ENCODE measurements at places on chromosomes 4 and X.
A peak's percentile ranks its signal among the peaks of the same experiment; 100 is the strongest.

DNA sequence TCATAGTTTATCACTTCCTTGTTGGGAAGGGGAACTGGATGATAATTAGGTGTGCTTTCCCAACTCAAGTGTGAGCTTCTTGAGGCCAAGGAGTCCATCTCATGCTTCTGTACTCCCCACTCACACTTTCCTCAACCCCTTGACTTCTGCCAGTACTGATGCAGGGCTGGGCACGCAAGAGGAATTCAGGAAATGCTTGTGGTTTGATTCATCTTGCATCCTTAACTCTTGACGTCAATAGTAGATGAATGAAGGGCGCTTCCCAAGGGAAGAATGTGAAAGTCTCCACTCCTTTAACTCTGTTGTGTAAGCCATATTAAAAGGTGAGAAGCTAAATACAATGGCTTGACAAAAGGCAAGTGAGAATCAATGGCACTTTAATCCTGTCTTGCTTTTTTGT, 101.8 kb downstream of the AGTR2 start:
- peak; percentile 61 for DNase-seq

DNA sequence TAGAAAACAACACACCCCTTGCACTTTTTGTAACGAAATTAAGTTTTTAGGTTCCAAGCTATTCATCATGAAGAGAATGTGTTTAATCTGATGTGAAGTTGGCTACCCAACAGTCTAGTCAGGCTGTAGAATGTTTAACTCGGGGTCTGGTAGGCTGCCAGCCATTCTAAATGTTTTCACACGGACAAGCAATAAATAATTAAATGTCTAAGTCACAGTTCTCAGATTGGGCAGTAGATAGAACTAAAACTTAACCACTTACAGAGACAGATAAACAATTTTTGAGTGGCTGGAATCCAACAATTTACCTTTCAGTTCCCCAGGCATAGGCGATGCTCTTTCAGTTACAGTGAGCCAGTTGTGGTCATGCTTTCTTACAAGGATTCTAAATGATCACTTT, 66.5 kb downstream of the CHIC2 start:
- no peak for DNase-seq

DNA sequence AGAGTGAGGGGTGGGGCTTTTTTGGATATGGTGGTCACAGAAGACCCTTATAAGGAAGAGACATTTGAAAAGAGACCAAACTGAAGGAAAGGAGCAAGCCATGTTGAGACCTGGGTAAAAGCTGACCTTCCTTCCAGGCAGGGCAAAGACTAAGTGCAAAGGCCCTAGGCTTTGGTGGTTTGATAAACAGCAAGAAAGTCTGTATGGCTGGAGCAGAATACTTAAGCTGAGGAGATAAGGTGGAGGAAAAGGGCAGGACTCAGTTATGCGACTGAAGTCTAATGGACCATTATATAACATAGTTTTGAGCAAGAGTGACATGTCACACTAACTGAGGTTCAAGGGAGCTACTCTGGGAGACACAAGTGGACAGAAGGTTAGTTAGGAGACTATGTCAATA, 20.0 kb downstream of the SH3RF1 start:
- DNase-seq: no peak

DNA sequence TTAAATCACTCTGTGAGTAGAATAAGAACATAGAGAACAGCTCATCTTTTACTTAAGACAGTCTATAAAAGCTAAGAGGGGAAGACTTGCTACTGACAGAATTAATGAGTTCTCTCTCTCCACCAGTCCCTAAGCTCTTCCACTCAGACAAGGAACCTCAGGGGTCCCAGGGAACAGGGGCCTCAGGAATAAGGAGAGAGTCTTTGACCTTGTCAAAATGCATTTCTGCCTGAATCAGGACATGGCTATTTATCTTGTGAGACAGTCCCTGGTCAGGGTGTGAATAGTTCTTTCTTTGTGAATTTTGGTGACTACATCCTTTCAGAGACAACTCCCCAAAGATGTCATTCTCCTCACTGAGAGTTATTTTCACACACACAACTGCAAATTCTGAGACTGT, 218.7 kb upstream of the HS3ST1 start:
- no peak for DNase-seq

GRCh38 chr4:150010525-150011126, 67.6 kb upstream of the DCLK2 start:
- no peak for DNase-seq

- no peak for DNase-seq
Observed at GRCh38 chrX:703466-703865, 72.9 kb downstream of the SHOX start.

DNA sequence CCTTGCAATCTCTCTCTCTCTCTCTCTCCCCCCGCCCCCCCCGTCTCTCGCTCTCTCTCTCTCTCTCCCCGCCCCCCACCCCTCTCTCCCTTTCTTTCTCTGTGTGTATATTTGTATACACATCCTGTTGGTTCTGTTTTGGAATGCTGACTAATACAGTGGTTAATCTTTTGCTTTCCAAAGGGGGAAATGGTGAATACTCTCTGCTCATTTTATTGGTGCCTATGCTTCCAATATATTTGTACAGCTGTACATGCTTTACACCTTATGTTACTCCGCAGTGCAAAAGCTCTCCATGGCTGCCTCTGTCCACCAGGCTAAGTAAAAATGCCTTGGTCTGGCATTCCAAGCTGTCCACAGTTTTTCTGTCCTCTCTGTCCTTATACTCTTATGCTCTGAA, 158.8 kb downstream of the RBMX2 start:
- DNase-seq: no peak

GRCh38 chr4:791898-792625, 33.9 kb downstream of the CPLX1 start:
- no peak for DNase-seq

DNA sequence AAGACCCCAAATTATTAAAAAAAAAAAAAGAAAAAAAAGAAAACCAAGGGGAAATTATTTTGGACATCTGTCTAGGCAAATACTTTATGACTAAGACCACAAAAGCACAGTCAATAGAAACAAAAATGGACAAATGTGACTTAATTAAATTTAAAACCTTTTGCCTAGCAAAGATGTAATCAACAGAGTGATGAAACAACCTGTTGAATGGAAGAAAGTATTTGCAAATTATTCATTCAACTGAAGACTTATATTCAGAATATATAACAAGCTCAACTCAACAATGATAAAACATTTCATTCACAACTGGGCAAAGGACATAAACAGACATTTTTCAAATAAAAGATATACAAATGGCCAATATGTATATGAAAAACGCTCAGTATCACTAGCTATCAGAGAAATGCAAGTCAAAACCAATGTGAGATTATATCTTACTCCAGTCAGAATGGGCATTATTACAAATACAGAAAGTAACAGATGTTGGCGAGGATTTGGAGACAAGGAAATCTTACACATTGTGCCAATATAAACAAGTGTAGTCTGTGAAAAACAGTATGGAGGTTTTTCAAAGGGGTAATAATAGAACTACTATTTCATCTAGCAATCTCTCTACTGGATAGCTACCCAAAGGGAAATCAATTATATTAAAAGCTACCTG, 67.1 kb downstream of the FAAH2 start:
- DNase-seq: no peak

- no peak for DNase-seq
Observed at GRCh38 chr4:3493720-3494461, 30.8 kb downstream of the DOK7 start.

- peak; percentile 45 for DNase-seq
Observed at GRCh38 chrX:103629318-103630170, 769 bp downstream of the TCEAL1 start.

DNA sequence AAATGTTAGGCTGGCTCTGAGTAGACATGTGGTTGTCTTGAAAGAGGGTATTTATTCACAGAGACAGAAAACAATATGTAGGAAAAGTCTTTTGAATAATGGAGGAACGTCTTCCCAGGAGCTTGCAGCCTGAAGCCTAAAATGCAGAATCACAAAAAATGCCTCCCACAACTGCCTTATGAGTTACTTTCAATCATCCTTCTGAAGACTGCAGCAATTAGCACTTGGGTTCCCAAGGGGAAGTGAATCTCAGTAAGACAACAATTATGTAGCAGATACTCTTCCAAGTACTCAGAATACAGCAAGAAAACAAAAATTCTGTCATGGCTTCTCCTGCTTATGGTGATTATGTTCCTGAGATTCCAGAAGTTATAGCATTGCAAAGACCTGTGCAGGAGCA, 166.6 kb upstream of the TBL1X start:
- DNase-seq: no peak

DNA sequence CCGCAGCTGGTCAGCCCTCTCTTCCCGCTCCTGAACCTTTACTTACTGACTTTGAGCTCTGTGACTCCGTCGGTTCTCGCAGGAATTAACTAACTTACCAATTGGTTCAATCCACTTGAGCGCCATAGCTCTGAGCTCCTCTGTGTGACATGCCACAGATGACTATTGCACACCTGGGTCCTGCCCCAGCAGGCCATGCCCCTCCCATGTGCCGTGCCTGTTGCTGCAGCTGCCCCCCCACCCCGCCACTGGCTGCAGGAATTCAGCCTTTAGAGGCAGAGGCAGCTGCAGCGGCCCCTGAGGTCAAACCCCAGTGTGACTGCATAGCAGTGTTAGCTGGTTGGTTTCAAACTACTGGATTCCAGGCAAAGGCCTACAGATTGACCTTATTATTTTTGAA, 70.6 kb downstream of the MTMR1 start:
- DNase-seq: no peak

DNA sequence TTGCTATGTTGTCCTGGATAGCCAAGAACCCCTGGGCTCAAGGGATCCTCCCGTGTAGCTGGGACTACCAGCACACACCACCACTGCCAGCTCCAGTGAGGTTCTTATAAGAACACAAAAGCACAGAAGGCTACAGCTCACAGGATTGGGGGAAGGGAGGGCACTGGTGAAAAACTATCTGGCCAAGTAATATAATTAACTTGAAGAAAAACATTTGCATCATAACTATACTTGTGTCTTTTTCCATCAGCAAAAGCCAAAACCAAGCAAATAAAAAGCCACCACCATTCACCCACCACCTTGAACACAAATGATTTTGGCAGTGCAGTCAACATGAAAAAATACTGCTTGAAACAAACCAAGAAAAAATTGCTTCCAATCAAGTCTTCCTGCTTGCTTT, 188.2 kb downstream of the MAML3 start:
- no peak for DNase-seq

DNA sequence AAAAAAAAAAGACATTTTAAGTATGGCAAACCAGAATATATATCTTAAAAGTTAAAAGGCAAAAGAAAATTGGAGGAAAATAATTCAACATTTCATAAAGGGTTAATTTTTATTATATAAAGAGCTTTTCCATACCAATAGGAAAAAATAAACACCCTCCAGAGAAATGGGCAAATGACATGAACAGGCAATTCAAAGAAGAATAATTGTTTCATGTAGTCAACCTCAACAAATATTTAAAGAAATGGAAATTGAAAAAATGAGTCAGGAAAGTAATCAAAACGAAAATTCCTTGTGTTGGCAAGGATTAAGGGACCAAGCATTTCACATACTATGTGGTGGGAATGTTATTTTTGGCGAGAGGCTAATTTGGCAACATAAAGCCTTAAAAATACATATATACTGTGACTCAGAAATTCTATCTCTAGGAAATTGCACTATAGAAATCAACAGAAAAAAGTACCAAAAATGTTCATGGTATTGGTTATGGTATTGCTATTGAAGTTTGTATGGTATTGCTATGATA, 87.6 kb downstream of the HAUS3 start:
- no peak for DNase-seq

GRCh38 chr4:25320773-25321172, 8.2 kb downstream of the ZCCHC4 start:
- DNase-seq: no peak

DNA sequence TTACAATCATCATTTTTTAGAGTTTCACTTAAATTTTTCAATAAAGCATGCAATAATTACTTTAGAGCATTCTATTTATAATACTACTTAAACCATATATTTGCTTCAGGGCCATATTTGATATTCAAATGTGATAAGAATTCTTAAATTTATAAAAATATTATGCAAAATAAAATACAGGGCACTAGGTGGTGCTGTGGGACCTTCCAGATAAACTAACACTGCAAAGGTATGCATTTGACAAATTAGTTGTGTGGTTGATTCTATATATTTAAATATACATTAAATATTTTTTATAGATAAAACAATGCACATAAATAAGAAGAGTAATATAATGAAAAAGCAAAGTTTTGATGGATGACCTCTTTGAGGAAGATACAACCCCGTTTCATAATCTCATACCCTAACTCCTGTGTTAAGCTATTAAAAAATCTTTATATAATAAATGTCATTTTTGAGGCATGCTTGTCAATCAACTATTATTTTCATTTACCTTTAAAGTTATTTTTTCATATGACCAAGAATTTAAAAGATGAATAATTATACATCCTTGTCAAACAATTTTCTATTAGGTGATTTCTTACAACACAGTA, 128.4 kb downstream of the REELD1 start:
- no peak for DNase-seq

GRCh38 chr4:79300280-79300679, 25.6 kb downstream of the NAA11 start:
- no peak for DNase-seq

DNA sequence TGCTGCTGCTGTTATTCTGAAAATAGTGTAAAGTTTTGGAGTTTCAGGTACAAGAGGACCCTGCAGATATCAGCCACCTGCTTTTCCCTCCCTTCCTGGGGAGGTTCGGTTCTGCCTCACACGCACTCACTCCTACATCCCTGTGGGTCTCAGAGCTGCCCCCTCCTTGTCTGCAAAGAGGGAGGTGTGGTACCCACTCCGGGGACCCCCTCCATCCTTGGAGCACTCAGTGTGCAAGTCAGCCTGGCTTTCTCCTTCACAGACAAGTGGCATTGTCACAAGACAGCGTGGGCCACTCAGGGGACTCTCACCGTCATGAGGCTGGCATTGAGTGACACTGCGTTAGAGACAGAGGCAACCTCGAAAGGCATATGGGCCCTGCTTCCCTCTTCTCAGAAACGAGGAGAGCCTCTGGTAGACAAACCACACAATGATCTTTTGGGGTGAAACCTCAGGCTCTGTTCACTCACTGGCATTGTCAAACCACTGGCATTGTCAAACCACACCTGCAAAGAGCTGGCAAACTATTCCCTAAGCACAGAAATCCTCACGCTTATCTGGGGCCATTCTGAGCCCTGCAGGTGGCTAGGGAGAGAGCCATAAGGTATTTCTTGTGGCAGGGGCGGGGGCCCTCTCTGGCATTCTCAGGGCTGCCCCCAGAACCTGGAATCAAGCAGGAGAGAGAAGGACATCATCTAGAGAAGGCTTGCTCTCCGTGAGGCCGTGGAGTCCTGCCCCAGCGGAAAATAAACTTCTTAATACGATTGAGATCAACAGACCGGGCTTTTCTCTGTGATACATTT, 285.0 kb downstream of the SHOX start:
- no peak for DNase-seq

GRCh38 chr4:972651-973424, 531 bp downstream of the DGKQ start:
- no peak for DNase-seq

GRCh38 chr4:106497271-106497670, 128.7 kb upstream of the GIMD1 start:
- DNase-seq: no peak

GRCh38 chr4:180751009-180751408, 1492.2 kb upstream of the TENM3 start:
- DNase-seq: no peak

Data from RWPE2 (cell line).